ENCODE measurements at places on chromosomes 16 and 17.

- no peak for DNase-seq
Measured at GRCh38 chr16:22782314-22782713, 31.6 kb upstream of the HS3ST2 start.

DNA sequence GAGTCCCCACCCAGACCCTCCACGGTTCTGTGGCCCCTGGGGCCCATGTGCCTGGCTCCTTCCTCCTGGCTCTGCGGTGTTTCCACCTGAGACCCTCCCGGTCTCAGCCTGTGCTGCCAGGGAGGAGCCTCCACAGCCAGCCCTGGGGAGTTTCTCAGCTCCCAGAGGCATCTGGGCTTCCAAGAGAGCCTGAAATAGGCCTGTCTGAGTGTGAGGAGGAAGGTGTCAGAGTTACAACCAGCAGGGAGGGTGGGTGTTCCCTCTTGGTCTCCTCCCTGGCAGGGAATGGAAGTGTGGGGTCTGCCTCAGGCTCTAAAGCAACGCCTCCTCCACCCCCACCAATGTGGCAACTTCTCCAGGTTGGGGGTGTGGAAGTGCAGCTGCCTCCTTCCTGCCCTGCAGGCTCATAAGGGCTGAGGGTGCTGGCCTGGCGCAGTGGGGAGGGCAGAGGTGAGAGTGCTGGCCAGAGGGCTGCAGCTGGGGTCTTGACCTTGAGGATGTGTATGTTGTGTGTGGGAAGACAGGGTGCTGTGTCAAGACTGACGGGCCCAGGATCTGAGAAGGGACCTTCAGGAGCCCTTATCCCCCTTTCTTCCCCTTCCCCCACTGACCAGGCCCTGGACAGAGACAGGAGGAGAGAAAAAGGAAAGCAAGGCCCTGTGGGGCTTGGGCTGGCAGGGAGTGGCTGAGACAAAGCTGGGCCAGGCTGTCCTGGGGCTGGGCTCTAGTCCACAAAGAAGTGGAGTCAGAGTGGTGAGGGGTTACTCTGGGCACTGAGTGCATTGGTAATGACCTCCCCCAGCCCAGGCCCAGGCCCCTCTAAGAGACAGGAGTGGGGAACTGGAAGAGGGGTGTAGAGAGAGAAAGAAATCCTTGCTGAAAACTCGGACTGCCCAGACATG, 2.4 kb downstream of the CYGB start:
- no peak for DNase-seq

DNA sequence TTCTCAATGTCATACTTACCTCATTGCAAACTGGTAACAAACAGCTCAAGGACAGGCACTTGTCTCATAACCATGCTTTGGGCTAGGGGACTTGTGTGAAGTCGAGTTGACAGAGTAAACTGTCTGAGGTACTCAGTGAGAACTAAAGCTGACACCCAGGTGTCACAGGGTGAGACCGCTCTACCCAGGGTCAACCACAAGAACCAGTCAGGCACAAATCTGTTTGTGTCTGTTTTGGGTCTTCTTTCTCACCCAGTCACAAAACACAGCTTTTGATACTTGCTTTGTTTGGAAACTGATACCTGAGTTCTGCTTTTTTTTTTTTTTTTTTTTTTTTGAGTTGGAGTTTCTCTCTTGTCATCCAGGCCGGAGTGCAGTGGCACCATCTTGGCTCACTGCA, 161.1 kb downstream of the STX8 start:
- DNase-seq: no peak

- no peak for DNase-seq
Measured at GRCh38 chr16:1863681-1864460, 8.1 kb downstream of the MEIOB start.

DNA sequence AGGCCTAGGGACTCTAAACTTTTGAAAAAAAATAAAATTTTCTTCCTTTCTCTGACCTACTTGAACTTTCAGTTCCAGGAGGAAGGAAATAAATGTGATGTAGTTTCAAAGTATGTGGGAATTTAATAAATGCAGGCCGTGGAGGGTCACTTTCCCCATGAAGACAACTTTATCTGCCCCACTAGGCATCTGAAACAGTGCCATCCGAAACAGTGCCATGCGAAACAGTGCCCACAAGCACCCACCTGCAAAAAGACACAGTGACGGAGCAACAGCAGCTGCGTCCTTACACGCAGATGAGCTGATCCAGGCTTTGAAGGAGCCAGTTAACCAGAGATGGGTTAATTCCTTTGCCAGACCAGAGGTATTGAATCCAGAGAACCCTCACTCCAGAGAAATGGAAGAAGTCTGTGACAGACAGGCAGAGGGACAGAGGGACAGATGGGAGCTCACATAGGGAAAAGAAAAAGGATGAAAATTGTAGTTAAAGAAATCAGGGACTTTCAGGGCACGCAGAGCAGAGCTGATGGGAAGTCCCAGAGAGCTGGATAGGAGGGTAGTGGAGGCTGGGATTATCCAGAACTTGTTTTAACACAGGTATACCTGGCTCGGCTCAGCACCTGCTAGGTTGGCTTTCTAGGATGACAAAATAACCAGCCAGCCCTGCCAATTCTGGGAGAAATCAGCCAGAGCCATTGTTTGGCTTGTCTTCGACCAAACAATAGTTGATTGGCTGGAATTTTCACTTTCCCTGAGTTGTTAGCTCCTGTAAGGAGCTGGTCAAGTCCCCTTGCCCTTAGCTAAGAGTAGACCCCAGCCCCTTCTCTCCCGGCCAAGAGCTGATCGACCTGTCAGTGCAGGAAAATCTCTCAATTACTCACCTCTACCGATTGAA, 17.1 kb upstream of the HOXB13 start:
- no peak for DNase-seq

DNA sequence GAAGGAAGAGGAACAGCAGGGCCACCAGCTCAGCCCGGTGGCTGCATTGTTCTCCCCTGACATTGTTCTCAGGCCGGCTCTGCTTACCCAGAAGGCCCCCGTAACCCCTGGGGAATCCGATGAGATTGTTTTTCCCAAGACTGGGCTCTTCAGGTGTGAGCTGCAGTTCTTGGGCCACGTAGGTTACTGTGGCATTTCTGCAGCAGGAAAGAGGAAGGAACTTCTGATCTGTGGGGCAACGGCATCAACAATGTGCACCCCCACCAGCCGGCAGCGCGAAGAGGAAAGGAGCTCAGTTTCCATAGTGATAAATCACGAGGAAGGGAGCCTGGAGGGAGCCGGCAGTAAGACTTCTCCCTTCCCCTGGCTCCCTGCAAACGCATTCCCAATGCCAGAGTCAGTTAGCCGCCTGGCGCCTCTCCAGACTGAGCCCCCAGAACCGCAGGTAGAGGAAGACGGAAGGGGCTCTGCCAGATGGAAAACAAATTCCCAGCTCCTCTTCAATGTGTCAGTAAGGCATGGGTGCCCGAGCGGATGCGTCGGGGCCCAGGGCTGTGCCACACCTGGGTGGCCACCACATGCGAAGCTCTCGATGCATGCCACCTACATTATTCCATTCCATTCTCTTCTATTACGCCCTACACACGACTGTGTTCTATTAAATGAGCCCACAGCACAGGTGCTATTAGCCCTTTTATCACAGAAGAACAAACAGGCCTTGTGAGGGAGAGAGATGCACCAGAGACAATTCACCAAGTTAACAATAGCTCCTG, 21.5 kb upstream of the PECAM1 start:
- DNase-seq: no peak

- DNase-seq: no peak
Measured at GRCh38 chr16:7378024-7378695, 45.5 kb downstream of the RBFOX1 start.

DNA sequence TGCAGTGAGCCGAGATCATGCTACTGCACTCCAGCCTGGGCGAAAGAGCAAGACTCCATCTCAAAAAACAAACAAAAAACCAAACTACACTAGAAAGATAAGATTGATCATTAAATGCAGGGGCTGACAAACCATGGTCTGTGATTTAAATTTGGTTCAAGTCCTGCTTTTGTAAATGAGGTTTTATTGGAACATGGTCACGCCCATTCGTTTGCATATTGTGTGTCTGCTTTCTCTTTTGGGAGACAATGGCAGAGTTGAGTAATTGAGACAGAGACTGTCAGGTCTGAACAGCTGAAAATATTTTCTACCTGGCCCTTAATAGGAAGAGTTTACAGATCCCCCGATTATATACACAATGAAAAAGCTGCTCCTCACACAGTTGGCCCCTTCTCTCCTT, 235.5 kb upstream of the EEF2KMT start:
- no peak for DNase-seq

- no peak for DNase-seq
Measured at GRCh38 chr16:55248058-55248457, 75.9 kb upstream of the IRX6 start.

GRCh38 chr17:4417129-4417667, 16.5 kb upstream of the SPNS3 start:
- no peak for DNase-seq

DNA sequence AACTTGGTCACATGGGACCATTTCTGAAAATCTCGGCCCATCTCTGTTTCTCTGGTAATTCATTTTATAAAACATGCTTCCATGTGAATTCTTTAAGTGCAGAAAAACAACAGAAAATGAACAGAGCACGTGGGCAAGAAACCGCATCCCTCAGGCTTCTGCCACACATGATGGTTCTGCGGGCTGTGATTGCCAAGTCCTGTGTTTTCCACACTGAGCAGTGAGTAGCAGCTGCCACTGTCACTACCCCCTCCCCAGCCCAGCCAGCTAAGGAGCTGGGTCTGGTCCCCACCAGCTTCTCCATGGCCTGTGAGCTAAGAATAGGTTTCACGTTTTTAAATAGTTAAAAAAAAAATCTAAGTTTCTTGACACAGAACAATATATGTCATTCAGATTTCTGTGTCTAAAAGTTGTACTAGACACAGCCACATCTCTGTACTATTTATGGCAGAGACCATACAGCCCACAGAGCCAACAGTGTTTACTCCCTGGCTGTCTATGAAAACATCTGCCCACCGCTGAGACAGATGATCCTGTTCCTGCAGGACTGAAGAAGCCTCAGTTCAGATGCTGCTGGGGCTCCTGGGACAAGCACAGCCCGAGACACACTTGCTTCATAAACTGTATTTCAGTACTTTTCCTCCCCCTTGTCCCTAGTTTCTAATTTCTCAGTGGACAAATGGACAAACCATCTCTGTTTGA, 41.5 kb downstream of the USP22 start:
- DNase-seq: no peak

GRCh38 chr16:50742576-50743200, 802 bp downstream of the CYLD start:
- no peak for DNase-seq

DNA sequence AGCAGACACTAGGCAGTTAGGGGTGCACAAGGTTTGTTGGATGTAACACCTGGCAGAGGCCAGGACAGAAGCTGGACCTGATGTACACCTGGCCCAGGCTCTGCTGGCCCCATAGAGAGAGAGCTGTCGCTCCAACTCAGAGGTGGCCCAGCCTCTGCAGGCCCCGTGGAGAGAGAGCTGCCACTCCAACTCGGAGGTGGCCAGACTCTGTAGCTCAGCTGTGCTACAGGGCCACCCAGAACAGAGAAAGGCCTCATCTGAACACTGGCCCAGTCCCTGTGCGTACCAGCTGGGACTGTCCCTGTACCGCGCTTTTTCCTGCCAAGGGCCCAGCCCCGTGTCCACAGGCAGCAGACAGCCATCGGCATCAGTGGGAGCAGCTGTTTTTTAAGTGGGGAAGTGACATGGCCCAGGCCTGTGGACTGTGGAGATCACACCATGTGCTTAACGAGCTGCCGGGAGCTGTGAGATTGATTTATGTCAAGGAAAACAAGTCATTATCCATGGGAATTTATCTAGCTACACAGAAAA, 176.4 kb upstream of the CHMP6 start:
- no peak for DNase-seq

DNA sequence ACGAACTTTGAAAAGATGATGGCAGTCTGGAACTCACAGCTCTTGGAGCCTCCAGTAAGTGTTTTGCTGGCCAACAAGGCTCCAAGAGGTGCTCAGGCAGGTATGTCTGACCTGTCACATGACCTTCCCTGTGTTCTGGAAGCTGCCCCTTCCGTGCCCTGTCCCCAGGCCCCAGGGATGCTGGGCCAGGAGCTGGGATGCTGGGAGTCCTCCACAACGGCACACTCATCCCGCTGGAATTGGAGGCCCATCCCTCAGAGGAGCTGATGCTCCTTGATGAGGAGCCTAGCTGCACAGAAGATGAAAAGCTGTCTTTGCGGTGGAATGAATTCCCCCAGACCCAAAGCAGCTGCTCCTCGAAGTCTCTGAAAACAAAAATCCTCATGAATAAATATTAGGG, 47.8 kb downstream of the HOXB1 start:
- no peak for DNase-seq

- no peak for DNase-seq
Measured at GRCh38 chr17:65588181-65588808, 26.8 kb upstream of the AXIN2 start.

GRCh38 chr16:12723681-12724080, 80.0 kb downstream of the CPPED1 start:
- DNase-seq: no peak

GRCh38 chr17:77528516-77529327, 388.0 kb downstream of the SEC14L1 start:
- DNase-seq: no peak

DNA sequence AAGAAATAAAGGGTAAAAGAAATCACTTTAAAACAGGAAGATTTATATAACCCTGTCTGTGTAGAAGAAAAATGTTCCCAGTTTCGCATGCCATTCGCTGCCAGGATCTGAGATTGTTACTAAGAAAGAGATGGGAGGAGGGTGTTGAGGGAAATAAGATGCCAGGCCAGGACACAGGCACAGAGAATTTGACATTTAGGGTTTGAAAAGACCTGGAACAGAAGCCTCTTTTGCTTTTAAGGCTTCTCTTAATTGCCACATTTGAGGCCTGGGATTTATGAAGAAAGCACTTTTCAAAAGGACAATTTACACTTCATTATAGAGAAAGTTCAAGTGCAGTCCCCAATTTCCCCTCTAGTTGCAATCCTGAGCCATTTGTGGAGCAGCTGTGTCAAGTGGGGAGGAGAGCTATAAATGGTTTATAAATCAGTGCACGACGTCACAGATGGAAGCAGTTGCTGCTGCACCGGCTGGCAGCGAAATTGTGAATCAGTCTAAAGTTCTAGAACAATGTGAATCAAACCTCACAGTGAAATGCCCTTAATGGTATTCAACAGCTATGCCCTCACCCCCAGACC, 26.5 kb upstream of the C16orf87 start:
- DNase-seq: no peak
